Mammary epithelial cell (primary cell): ENCODE measurements at places on chromosomes 4 and X. TPM values are rescaled to one million over a fixed set of nuclear protein-coding genes. Genes with fewer than 3 reads are reported as not detected.

The SLC34A2 gene
- 1.5 TPM for total RNA-seq

The NAP1L2 gene
- 3.0 and 3.8 TPM in 2 replicates for total RNA-seq

The F8A2 gene
- total RNA-seq: not detected in 2 replicates

The GIMD1 gene
- total RNA-seq: not detected

The NSUN7 gene
- not detected in 2 replicates for total RNA-seq

The PNMA6A gene
- total RNA-seq: under 0.01 TPM

The CRLF2 gene
- not detected for total RNA-seq

The RENBP gene
- not detected in 2 replicates for total RNA-seq

The RBM46 gene
- 0.51 and 0.96 TPM in 2 replicates for total RNA-seq

The IGSF1 gene
- total RNA-seq: not detected

The NLGN3 gene
- total RNA-seq: 0.21 and 0.27 TPM in 2 replicates

The EGF gene
- 0.12 and 0.67 TPM in 2 replicates for total RNA-seq

The SLC10A6 gene
- 0.67 TPM for total RNA-seq

The PAK3 gene
- 7.5 TPM for total RNA-seq

The MAGEE1 gene
- 1.8 and 4.8 TPM in 2 replicates for total RNA-seq

The FGF16 gene
- total RNA-seq: not detected

The PABPC5 gene
- total RNA-seq: 0.09 TPM in 1 of 2 replicates, not detected in the other

The MUC7 gene
- total RNA-seq: not detected in 2 replicates

The YY2 gene
- total RNA-seq: 1.5 TPM

The ARX gene
- total RNA-seq: not detected

The TBC1D9 gene
- 42.8 TPM for total RNA-seq

The VCX3A gene
- total RNA-seq: not detected

The DCK gene
- 10.0 TPM for total RNA-seq

The ENAM gene
- total RNA-seq: not detected in 2 replicates

The XAGE1A gene
- total RNA-seq: not detected

The KIT gene
- total RNA-seq: 0.83 TPM

The SLC4A4 gene
- total RNA-seq: not detected in 2 replicates

The CABS1 gene
- not detected for total RNA-seq

The GCNA gene
- 2.3 and 4.4 TPM in 2 replicates for total RNA-seq

The RHOH gene
- not detected for total RNA-seq

The AMBN gene
- total RNA-seq: not detected in 2 replicates
